ENCODE measurements at places on chromosomes 4 and X. TPM values are rescaled to one million over a fixed set of nuclear protein-coding genes. Genes with fewer than 3 reads are reported as not detected.
A peak's percentile ranks its signal among the peaks of the same experiment; 100 is the strongest.

- no peak for DNase-seq
Measured at GRCh38 chr4:1246111-1246881, 2.6 kb downstream of the CTBP1 start.

DNA sequence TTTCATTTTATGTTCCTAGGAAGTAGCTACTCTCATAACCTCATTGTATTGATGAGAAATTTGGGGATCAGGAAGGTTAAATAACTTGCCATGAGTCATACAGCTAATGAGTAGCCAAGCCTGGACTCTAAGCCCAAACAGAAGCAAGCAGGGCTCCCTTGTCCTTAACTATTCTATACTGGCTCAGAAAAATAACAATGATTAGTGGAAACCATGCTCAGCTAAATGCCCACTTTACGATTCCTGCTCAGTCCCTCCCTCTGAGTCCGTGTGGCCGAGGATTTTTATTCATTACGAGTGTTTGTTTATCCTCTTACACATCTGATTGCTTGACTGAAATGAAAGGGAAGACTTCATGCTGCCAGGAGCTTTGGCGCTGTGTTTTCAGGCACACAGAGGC lies 100.9 kb downstream of the SLC34A2 start:
- no peak for DNase-seq

GRCh38 chr4:7377223-7377865 lies 57.4 kb downstream of the PSAPL1 start:
- no peak for DNase-seq

GRCh38 chr4:67886281-67886680 lies 2.5 kb upstream of the TMPRSS11D start:
- no peak for DNase-seq

DNA sequence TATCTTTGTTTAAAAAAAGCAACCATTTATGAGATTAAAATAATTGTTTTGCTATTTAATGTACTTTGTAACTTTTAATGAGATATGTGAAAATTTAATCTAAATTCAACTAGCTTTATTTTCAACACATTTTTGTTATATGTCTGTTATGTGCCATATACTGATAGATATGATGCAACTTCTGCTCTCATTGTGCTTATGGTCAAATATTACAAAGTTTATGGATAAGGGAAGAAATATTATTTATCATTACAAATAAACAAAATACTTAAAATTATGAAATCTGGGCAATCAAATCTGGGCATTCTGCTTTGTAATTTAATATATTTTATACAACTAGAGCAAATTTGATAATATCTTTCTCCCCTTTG lies 40.0 kb downstream of the PCDH10 start:
- DNase-seq, result no peak

DNA sequence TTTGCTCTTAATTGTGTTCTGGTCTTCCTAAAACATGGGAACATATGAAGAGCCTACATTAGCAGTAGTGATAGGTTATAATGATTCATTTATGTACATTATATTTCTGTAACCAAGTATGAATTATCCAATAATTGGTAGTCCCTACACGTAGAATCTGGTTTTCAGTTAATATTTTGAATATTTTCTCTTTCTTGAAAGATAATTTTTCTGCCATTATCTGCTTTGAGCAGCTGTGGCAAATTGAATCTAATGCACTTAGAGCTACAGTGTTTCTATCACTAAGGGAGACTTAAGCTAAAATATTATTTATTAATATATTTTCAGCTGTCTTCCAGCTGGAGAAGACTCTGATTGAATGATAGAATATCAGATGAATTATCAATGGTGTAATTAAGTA lies 21.0 kb downstream of the CEP44 start:
- DNase-seq, result no peak

DNA sequence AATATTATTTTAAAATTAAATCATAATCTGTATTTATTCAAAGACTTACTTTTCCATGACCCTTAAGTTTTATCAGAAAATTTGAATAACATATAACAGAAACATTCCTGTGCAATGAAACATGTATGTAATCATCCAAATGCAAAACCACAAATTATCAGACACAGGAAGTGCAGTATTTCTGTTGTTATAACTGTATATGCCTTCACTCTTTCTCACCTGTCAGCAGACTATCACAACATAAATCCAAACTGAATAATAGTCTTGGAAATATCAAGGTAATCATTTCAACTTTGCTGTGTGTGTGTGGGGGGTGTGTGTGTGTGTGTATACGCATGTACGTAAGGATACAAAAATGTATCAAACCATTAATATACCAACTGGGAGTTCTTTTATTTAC lies 285.9 kb downstream of the SLC7A11 start:
- no peak for DNase-seq

DNA sequence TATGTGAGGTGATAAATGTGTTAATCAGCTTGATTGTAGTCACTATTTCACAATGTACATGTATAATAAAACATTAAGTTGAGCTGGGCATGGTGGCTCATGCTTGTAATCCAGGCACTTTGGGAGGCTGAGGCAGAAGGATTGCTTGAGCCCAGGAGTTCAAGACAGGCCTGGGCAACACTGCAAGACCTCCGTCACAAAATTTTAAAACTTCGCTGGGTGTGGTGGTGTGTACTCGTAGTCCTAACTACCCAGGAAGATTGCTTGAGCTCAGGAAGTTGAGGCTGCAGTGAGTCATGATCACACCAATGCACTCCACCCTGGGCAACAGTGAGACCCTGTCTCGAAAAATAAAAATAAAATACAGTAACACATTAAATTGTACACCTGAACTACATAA lies 20.1 kb downstream of the LYAR start:
- no peak for DNase-seq

- DNase-seq, result no peak
Measured at GRCh38 chr4:98314791-98315565, 53.8 kb downstream of the RAP1GDS1 start.

DNA sequence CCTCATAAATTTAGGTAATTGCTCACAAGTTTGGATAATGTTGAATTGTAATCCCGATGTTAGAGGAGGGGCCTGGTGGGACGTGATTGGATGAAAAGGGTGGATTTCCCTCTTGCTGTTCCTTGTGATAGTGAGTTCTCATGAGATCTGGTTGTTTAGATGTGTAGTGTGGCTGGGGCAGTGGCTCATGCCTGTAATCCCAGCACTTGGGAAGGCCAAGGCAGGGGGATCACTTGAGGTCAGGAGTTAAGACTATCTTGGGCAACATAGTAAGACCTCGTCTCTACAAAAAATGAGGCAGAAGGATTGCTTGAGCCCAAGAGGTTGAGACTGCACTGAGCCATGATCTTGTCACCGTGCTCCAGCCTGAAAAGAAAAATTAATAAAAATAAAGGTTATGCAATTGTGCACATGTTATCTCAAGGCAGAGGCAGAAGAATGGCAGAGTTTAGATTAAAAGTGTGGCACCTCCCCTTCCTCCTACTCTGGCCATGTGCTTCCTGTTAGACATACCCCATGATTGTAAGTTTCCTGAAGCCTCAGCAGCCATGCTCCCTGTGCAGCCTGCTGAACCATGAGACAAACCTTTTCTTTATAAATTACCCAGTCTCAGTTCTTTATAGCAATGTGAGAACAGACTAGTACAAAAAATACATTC lies 36.5 kb downstream of the ERVMER34-1 start:
- DNase-seq, result no peak

DNA sequence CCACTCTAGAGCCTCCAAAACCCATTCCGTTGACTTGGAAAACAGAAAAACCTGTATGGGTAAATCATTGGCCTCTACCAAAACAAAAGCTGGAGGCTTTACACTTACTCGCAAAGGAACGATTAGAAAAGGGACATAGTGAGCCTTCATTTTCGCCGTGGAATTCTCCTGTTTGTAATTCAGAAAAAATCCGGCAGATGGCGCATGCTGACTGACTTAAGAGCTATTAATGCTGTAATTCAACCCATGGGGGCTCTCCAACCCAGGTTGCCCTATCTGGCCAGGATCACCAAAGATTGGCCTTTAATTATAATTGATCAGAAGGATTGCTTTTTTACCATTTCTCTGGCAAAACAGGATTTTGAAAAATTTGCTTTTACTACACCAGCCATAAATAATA lies 60.8 kb downstream of the ZNF732 start:
- DNase-seq, result no peak

DNA sequence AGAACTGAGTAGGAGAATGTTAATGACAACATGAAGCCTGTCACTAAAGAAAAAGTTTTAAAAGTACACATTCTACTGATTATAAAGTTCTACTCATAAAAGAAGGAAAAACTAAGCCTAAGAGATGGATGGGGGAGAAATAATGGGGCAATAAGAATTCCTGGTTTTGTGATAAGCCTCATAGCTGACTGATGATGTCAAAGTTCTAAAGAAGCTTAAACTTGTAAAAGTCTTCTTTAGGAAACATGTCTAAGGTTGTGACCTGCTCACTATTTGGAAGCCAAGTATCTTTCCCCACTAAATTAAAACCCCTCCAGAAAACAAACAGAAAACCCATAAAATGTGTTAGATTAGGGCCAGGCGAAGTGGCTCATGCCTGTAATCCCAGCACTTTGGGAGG lies 232.9 kb upstream of the GIMD1 start:
- DNase-seq, result no peak

- DNase-seq, result no peak
Measured at GRCh38 chrX:83535417-83536196, 27.5 kb downstream of the POU3F4 start.

GRCh38 chr4:5798946-5799345 lies 87.9 kb downstream of the EVC start:
- DNase-seq, result no peak

- DNase-seq, result no peak
Measured at GRCh38 chr4:14596437-14596836, 405.8 kb upstream of the CPEB2 start.

GRCh38 chr4:7890635-7891393 lies 48.8 kb downstream of the AFAP1 start:
- no peak for DNase-seq

GRCh38 chrX:97563531-97564133 lies 679.9 kb downstream of the RPA4 start:
- DNase-seq, result no peak

GRCh38 chr4:173590697-173591096 lies 60.7 kb upstream of the HAND2 start:
- no peak for DNase-seq

GRCh38 chr4:89579771-89580170 lies 257.2 kb downstream of the SNCA start:
- no peak for DNase-seq

- DNase-seq, result no peak
Measured at GRCh38 chr4:46032056-46032455, 91.8 kb downstream of the GABRG1 start.

DNA sequence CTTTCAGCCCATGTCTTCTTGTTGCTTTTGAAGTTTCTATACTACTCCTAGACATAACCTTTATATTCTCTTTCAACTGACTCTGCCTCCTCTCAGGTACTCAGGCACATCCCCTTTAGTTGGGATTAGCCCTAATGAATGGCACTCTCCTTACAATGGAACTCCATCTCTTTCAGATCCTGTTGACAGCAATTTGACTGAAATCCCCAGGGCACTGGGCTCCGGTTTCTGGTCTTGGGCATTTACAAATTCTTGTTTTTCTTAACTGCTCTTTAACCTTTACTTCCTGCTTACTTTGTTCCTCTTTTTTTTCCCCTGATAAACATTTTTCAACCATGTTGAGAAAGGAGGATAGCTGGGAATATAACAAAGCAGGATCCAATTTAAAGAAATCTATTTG lies 68.9 kb downstream of the ENOX2 start:
- no peak for DNase-seq

DNA sequence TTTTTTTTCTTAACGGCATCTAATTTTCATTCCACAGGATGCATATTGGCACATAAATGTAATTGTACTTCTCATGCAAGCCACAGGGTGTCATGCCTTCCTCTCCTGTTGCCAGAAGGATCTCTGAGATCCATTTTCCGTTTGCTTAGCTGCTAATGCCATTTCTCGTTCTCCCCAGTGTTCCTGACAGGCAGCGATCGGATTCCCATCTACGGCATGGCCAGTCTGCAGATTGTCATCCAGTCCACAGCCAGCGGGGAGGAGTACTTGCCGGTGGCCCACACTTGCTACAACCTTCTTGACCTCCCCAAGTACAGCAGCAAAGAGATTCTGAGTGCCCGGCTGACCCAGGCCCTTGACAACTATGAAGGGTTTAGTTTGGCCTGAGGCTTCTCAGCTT lies 8.9 kb upstream of the NAP1L5 start:
- peak; percentile 62 for DNase-seq

- DNase-seq, result no peak
Measured at GRCh38 chr4:133594390-133595207, 445.5 kb downstream of the PCDH10 start.

DNA sequence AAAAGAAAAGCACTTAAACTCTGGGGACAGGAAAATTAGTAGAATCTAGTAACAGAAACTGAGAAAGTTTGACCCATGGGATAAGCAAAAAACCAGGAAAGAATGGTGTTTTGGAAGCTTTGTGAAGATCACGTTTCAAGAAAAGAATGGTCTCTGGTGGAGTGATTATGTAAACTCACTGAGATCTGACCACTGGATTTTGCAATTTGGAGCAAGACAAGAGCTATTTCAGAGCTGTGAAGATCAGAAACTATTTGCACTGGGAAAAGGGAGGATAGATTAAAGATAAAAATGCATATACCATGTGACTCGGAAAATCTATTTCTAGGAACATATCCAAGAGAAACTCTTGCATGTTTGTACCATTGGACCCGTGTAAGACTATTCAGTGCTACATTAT lies 4.3 kb downstream of the TMPRSS11D start:
- DNase-seq, result no peak

GRCh38 chr4:156194896-156195295 lies 241.2 kb upstream of the CTSO start:
- DNase-seq, result no peak

DNA sequence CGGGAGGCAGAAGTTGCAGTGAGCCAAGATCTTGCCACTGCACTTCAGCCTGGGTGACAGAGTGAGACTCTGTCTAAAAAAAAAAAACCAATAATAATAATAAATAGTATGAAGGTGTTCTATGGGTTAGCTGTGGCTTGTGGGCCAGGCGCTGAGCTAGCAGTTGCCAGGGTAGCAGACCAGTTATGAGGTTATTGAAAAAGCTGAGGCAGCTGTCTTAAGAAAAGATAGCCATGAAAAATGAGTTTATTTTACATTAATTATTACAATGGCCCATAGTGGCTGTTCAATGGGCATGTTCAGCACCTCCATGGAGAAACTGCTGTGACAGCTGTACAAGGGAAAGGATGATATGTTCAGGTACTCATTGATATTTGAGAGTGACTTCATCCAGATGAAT lies 13.3 kb upstream of the HSD17B10 start:
- no peak for DNase-seq

FAM241A gene
- 2.3 TPM for total RNA-seq

TREX2 gene
- not detected for total RNA-seq

SLC9A6 gene
- 13.3 TPM for total RNA-seq

MAMLD1 gene
- 1.6 TPM for total RNA-seq

NIPAL1 gene
- 0.07 TPM for total RNA-seq

REPS2 gene
- total RNA-seq, result 1.8 TPM

PAGE1 gene
- total RNA-seq, result not detected

HSD17B13 gene
- total RNA-seq, result 0.13 TPM

ARMCX1 gene
- total RNA-seq, result 13.9 TPM

TMEM31 gene
- not detected for total RNA-seq

S100G gene
- not detected for total RNA-seq

HSFX3 gene
- not detected for total RNA-seq

PDGFRA gene
- 42.0 TPM for total RNA-seq

UGT2B11 gene
- not detected for total RNA-seq
